Heart left ventricle (tissue), 16 donors: ENCODE measurements at places on chromosomes 2 and 18.
A peak's percentile ranks its signal among the peaks of the same experiment; 100 is the strongest.

DNA sequence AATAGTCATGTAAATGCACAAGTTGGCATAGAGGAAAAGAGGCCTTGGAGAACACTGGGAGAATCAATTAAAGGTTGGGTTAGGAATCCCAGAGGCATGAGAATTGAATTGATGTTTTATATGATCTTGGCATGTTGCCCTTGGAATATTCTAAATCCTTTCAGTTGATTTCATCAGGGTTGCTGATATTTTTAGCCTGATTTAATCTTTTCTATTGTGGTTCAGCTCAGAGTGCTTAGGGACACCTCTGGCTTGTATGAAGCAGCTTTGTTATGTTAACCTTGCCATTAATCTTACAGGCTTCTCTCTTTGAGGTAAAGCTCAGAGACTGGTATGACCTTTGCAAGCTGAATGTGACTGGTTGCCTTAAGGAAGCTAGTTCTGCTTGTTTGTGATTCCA is 64.4 kb upstream of the LYPD6B start:
- no peaks in the 10 kb centered on the region for H3K27me3 ChIP-seq
- DNase-seq = no peak
- H3K27ac ChIP-seq = no peak overlapping the region
- no peaks in the 10 kb centered on the region for H3K36me3 ChIP-seq

GRCh38 chr2:36394804-36395203 is 39.2 kb downstream of the CRIM1 start:
- H3K27ac ChIP-seq = no peak overlapping the region
- DNase-seq = no peak
- peaks cover 47% of the 10 kb centered on the region for H3K4me1 ChIP-seq
- no peak overlapping the region for H3K4me3 ChIP-seq

- H3K4me1 ChIP-seq = peaks cover 27% of the 10 kb centered on the region
- DNase-seq = no peak
- peak overlapping the region; percentile 70 for H3K4me3 ChIP-seq
- no peaks in the 10 kb centered on the region for H3K27me3 ChIP-seq
- no peaks in the 10 kb centered on the region for H3K36me3 ChIP-seq
These were observed 874 bp downstream of the WDR43 start for GRCh38 chr2:28895189-28895893.

DNA sequence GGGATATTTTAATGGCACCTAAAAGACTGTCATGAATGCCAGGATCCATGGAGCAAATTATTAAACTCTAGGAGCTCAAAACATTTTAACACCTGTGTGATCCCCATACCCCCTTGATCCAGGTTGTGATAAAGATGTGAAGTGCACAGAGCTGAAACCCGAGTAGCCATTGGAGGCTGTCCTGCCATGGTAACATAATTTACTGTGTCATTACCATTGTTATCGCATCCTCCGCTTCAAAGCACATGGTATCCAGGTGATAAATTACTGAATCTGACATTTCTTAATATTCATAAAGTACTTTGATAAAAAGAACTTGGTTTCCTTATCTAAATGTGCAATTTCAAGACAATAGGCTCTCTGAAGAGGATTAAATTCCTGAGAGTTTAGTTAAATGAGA is 109.3 kb downstream of the CHST9 start:
- no peaks in the 10 kb centered on the region for H3K36me3 ChIP-seq
- H3K4me1 ChIP-seq = no peaks in the 10 kb centered on the region
- no peaks in the 10 kb centered on the region for H3K27me3 ChIP-seq
- no peak overlapping the region for H3K27ac ChIP-seq
- DNase-seq = no peak
- no peak overlapping the region for H3K4me3 ChIP-seq

DNA sequence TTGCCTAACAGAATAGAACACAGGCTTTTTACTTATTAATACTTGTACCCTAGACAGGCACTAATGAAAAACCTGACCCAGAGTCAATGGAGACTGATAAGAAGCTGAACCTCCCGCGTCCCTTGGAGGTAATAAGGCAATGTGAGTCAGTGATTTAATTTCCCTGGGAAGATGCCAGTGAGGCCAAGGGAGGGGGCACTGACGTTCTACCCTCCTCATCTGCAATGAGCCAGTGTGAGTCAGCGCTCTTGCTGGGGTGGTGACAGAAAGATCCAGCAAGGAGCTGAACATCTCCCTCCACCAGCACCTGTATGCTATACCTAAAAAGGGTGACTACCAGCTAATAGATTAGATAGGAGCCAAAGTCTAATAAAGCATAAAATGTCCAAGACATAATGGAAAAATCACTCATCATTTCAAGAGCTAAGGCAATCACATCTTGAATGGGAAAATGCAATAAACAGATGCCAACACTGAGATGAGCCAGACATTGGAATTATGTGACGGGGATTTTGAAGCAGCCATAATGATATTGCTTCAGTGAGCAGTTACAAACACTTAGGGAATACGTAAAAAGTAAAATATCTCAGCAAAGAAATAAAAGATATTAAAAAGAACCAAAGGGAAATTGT is 116.9 kb downstream of the TPGS2 start:
- peak overlapping the region; percentile 90 for H3K27ac ChIP-seq
- H3K4me1 ChIP-seq = peaks cover 36% of the 10 kb centered on the region
- no peaks in the 10 kb centered on the region for H3K36me3 ChIP-seq
- no peak overlapping the region for H3K4me3 ChIP-seq

GRCh38 chr2:26462511-26463243 is 15.2 kb downstream of the OTOF start:
- no peak overlapping the region for H3K27ac ChIP-seq
- H3K27me3 ChIP-seq = no peaks in the 10 kb centered on the region

- H3K4me3 ChIP-seq = no peak overlapping the region
- no peaks in the 10 kb centered on the region for H3K36me3 ChIP-seq
- no peak overlapping the region for H3K27ac ChIP-seq
- H3K27me3 ChIP-seq = no peaks in the 10 kb centered on the region
- H3K4me1 ChIP-seq = no peaks in the 10 kb centered on the region
These were observed 484.6 kb downstream of the SATB2 start for GRCh38 chr2:198973181-198973580.

- no peaks in the 10 kb centered on the region for H3K27me3 ChIP-seq
- peaks cover 40% of the 10 kb centered on the region for H3K4me1 ChIP-seq
- H3K27ac ChIP-seq = peak overlapping the region; percentile 9
These were observed 101.2 kb downstream of the KCTD18 start for GRCh38 chr2:200408428-200409316.

DNA sequence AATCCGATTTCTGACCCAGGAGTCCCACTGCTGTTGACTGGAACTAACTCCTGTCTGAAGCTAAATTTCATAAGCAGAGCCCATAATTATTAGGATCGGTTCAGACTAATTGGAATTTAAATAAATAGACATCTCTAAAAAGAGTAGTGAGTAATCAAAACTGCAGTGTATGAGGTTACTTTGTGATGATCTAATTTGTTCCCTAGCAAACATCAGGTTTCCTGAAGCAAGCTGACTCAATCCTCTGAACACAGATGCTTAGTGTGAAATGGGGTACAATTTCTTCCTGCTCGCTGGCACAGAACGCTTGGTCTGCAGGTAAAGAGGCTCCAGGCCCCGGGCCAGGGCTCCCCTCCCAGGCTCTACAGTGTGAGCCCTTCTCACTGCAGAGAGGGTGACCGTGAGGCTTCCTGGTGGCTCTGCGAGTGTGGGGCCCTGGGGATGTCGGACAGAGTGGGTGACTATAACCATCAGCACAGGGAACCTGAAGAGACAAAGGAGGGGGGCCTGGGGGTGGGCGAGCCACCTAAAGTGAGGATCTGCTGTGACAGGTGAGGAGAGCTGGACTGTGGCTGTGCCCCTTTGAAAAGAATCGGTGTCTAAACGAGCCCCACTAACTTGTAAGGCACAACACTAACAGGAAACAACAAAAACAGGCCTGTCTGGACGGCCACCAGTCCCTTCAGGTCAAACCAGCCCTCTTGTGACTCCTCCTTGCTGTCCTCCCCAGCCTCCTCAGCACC is 20.2 kb downstream of the CHST10 start:
- no peak for DNase-seq
- H3K27ac ChIP-seq = no peak overlapping the region
- no peaks in the 10 kb centered on the region for H3K4me1 ChIP-seq
- H3K27me3 ChIP-seq = no peaks in the 10 kb centered on the region

GRCh38 chr2:190583507-190584337 is 49.2 kb upstream of the NEMP2 start:
- H3K36me3 ChIP-seq = no peaks in the 10 kb centered on the region
- H3K4me1 ChIP-seq = peaks cover 34% of the 10 kb centered on the region
- peak overlapping the region; percentile 69 for H3K27ac ChIP-seq

GRCh38 chr2:181552808-181553207 is 95.6 kb downstream of the ITGA4 start:
- H3K27me3 ChIP-seq = no peaks in the 10 kb centered on the region
- no peak overlapping the region for H3K4me3 ChIP-seq
- DNase-seq = no peak
- H3K36me3 ChIP-seq = no peaks in the 10 kb centered on the region
- no peaks in the 10 kb centered on the region for H3K4me1 ChIP-seq

- no peaks in the 10 kb centered on the region for H3K27me3 ChIP-seq
- no peaks in the 10 kb centered on the region for H3K36me3 ChIP-seq
- no peak overlapping the region for H3K4me3 ChIP-seq
- H3K27ac ChIP-seq = no peak overlapping the region
- H3K4me1 ChIP-seq = no peaks in the 10 kb centered on the region
- no peak for DNase-seq
These were observed 74.5 kb downstream of the NEDD4L start for GRCh38 chr18:58118536-58118935.

DNA sequence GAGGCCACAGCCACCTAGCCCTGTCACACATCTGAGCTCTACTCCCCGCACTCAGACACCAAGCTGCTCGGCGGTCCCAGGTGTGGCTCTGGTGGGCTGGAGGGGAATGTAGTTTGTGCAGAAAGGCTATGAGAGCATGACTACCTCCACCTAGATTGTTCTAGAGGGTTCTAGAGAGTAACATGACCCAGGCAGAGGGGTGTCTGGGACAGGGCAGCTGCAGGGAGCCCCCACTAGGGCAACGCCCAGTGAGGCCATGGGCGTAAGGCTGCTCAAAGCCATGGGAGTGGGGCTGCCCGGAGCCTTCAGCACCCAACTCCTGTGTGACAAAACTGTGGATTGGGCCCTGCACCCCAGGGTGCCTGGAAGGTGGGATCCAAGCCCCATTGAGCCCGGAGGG is 511.4 kb upstream of the MYT1L start:
- no peak overlapping the region for H3K4me3 ChIP-seq
- DNase-seq = no peak
- H3K27ac ChIP-seq = no peak overlapping the region

DNA sequence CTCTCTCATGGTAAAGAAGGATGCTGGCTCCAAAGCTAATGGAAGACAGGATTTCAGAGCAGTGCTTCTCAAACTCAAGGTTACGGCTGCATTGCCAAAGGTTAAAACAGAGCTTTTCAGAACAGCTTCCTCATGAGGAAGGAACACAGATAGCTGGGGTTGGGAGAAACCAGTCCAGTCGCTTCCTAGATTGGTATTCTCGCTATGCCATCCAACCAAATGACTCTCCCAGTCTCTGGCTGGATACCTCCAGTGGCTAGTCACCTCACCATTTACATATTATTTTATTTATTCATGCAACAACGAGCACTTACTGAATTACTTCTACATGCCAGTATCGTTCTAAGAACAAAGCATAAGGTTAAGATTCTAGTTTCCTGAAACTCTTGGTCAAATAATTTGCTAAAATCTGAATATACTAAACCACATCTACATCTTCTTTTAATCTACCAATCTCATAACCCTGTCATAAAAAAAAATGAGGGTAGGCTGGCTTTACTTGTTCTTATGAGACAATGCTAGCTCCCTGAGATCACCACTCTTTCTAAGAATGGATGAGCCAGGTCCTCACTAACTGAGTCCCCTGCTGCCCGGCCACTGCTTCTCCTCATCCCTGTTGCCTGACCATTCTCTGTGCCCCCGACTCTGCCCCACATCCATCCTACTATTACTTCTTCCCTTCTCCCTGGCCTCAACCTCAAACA is 20.4 kb downstream of the KDSR start:
- no peak for DNase-seq
- no peaks in the 10 kb centered on the region for H3K27me3 ChIP-seq
- no peak overlapping the region for H3K4me3 ChIP-seq

DNA sequence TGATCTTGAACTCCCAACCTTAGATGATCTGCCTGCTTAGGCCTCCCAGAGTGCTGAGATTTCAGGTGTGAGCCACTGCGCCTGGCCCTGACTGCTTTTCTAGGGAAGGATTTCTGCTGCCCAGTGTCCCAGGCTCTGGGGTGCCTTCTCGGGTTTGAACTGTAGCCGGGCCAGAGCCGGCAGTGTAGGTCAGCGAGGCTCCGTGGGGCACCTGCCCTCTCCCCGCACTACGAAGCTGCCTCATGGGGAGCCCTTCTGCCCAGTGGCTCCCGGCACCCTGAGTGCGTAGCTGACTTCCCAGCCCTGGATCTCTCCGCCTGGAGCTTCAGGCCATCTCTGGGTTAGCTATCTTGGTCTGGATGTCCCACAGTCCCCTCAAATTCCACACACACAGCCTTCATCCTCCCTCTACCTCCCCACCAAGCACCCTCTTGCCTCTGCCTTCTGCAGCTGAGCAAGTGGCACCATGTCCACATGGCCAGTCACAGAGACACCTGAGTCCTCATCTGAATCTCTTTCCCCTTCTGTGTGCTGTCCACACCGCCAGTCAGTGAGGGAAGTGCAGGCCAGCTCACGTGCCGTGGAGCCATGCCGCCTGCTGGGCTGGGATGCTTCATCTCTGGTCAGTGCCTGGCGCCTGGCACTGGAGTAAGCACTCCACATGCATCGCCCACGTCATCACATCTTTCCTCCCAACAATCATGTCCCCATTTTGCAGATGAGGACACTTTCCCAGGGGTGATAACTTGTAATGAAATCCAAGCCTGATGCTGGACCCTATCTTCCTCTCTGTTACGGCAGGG is 69.2 kb downstream of the EDAR start:
- DNase-seq = no peak
- H3K36me3 ChIP-seq = no peaks in the 10 kb centered on the region
- no peaks in the 10 kb centered on the region for H3K4me1 ChIP-seq
- H3K27ac ChIP-seq = no peak overlapping the region
- H3K4me3 ChIP-seq = no peak overlapping the region

DNA sequence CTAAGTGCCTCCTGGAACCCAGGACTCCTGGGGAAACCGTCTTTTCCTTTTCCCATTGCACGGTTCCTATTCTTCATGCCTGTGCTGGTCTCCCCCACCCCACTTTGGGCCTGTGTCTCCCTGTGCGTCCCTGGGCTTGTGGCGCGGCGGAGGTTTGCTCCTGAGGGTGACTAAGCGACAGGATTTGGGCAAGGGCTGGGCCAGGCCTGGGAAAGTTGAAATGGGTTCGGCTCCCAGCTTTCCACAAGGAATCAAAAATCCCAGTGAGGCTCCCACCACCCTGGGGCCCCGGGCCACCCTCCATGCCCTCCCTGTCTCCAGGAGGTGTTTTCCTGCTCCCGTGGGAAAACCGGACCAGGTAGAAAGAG is 197.6 kb downstream of the NDUFA10 start:
- H3K4me3 ChIP-seq = no peak overlapping the region
- H3K27ac ChIP-seq = no peak overlapping the region
- peaks cover 9% of the 10 kb centered on the region for H3K4me1 ChIP-seq
- no peaks in the 10 kb centered on the region for H3K27me3 ChIP-seq
- H3K36me3 ChIP-seq = no peaks in the 10 kb centered on the region

- no peaks in the 10 kb centered on the region for H3K27me3 ChIP-seq
- no peaks in the 10 kb centered on the region for H3K4me1 ChIP-seq
- H3K27ac ChIP-seq = no peak overlapping the region
- H3K4me3 ChIP-seq = no peak overlapping the region
These were observed 31.1 kb upstream of the PNO1 start for GRCh38 chr2:68126561-68126960.
